Renal cortex interstitium (tissue), 15 donors: ENCODE measurements at places on chromosomes 12 and 14. TPM values are rescaled to one million over a fixed set of nuclear protein-coding genes. Genes with fewer than 3 reads are reported as not detected.

The LPAR5 gene
- polyA plus RNA-seq = 0.96 TPM

DNA sequence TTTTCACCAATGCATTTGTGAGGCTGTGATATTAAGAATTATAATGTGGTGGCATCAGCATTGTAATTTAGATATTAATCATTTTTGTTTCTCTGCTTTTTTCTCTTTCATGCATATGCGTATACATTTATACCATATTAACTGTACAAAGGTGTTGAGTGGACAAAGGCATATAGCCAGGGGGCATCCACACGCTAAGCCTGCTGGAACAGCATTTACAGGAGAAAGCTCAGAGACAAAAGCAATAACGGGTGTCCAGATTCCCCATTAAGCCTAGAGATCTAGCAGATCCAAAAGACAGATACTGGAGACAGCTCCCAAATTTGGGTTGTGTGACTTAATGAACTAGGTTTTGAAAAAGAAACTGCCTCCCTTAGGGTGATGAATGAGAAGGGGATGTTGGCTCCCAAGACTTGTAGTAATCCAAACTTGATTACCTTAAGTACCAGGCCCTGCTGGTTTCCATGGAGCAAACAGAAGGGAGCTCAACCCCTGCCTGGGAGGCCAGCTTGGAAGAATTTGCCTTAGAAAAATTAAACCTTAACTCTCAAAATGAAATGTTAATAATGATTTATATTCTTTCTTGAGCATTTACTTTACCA is 181.9 kb downstream of the SLC6A15 start:
- no peak for DNase-seq

The ANKRD33 gene
- 0.16 TPM for polyA plus RNA-seq

DNA sequence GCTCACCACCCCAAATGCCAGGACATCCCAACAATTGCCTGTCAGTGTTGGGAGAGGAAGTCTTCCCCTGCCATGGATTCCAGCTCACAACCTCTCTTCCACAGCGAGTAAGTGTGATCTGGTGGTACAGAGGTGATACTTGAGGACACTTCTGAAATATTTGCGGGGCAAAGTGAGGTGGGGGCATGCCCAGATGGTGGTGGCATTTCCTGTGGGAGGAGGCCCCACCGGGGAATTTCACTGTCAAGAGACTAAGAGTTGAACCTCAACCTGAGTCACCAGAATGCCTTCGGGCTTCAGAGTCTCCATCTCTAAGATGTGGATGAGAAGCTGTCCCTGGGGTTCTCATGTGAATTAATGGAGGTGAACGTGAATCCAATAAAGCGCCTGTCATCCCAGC is 122.3 kb upstream of the RFLNA start:
- no peak for DNase-seq

The TC2N gene
- 7.9 TPM for polyA plus RNA-seq

- no peak for DNase-seq
Measured at GRCh38 chr12:47317175-47317915, 237.6 kb upstream of the AMIGO2 start.

The TSPAN19 gene
- polyA plus RNA-seq = 0.85 TPM
